ENCODE measurements at places on chromosomes 2 and 18.
A peak's percentile ranks its signal among the peaks of the same experiment; 100 is the strongest.

DNA sequence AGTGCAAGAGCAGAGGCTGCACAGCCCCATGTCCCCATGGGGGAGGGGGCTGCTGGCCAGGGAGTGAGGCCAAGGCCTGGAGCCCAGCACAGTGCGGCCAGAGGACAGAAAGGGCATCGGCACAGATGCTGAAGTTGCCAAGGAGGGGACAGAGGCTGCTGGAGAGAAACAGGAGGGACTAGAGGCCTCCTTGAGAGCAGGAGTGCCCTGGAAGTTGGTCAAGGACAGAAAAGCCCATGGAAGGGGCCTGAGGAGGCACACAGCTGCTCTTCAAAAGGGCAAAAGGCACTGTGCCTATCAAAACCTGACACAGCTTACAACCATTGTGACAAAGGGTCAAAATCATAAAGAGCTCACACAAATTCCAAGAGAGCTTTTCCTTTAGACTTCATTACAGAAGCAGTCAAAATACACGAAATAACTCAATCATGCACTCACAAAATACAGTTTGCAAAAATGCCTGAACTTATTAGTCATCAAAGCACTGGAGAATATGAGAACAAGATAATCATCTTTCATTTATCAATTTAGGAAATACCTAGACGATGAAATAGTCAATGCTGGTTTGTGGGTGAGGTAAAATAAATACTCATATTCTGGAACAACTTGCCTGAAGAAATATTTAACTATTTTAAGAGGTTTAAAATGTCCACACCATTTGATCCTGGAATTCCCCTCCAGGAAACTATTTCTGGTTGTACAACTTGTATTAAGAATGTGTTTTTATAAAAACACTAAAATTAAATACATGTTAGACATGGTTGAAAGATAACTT, 79.6 kb downstream of the USP40 start:
- no peak for DNase-seq

GRCh38 chr18:62621546-62621945, 93.8 kb upstream of the PHLPP1 start:
- no peak for DNase-seq

DNA sequence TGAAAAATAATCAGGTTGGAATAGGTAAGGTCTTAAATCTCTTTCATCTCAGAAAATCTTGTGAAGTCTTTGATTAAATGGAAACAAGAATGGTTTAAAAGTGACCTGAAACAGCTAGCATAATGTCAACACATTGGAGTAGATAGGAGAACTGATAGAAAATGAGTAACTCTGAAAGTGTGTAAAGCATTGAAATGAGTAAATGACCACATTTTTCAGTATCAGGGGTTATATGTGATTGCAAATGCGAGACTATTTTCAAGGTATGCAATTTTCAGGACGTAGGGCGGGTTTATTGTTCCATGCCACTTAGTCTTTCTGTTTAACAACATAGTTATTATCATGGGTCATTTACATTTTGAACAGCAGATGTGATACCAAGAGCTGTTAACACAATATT, 1383.2 kb downstream of the LRP1B start:
- no peak for DNase-seq

DNA sequence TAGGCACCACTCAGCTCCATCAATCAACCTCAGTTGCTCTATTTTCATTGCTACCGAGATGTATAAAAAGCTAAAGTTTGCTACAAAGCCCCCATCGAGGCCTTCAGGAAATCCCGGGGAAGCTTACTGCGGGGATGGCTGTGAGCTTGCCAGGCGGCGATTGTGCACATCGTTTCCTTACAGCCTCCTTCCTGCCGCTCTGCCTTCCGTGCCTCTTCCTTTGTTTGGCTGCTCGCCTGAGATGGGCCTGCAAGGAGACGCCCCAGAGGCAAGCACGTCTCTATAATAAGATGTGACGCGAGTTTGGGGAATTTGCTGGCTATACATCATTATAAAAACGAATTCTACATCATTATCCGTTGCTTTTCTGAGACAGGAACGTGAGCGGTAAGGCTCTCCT, 41.6 kb downstream of the DHRS9 start:
- no peak for DNase-seq

- no peak for DNase-seq
Measured at GRCh38 chr2:52698408-52698807, 1069.2 kb upstream of the CHAC2 start.

GRCh38 chr18:65523461-65523860, 227.4 kb upstream of the CDH7 start:
- DNase-seq: no peak

DNA sequence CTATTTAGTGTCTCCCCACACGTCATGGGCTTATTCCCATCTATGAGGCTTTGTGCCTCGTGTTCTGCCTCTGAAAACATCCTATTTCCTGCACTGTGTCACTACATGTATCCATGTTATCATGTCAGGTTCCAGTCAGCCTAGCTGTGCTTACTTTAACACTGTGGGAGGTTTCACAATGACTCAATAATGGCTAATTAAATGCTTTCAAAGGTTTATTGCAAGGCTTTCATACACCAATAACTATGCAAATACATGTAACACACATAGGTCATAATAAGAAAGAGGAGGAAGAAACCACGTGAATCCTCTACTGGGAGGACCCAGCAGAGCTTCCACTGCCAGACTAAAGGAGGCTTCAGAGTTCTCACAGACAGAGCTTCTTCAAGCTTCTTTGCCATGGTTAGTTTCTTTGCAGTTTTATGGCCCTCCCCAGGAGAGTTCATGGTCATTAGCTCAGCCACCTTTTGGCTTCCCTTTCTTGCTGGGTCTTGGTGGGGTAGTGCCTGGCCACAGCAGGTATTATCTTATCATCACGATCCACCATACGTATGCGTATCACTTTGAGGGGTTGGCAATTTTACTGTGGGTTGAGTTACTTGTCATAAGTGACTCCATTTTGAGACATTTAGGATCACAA, 5.1 kb upstream of the COLEC12 start:
- DNase-seq: no peak

- no peak for DNase-seq
Measured at GRCh38 chr18:48929941-48930713, 20.6 kb downstream of the SMAD7 start.

DNA sequence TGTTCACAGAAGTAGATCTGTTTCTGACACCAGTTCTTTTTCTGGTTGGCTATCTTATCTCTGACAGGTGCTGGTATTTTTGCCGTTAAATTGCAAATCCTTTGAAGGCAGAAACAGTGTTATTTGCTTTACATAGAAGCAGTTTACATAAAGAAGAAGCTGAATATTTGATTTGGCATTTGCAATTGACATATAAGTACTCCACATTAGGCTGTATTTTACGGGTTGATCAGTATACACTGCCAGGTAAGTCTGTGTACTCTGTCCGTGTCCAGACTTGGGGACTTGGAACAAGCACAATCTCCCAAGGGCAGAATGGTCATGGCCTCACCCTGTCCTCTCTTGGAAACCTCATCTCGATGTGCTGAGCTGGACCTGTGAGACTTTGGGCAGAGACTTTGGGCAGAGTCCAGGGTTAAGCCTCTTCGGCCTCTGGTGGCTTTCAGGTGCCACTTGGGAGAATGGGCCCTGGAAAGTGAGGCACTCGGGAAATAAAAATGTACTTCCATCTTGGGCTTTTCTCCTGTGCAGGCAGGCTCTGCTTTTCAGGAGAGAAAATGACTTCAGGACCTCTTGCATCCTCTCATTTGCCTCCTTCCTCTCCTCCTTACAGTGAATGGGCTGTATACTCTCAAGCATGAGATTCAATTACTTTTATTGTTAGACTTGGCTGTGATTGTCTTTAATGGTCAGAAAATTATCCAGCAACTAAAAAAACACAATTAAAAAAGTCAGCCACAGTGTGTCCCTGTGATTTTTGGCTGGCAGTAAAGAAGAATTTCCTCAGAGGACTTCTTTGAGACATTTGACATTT, 108.5 kb downstream of the RAPGEF4 start:
- DNase-seq: no peak

DNA sequence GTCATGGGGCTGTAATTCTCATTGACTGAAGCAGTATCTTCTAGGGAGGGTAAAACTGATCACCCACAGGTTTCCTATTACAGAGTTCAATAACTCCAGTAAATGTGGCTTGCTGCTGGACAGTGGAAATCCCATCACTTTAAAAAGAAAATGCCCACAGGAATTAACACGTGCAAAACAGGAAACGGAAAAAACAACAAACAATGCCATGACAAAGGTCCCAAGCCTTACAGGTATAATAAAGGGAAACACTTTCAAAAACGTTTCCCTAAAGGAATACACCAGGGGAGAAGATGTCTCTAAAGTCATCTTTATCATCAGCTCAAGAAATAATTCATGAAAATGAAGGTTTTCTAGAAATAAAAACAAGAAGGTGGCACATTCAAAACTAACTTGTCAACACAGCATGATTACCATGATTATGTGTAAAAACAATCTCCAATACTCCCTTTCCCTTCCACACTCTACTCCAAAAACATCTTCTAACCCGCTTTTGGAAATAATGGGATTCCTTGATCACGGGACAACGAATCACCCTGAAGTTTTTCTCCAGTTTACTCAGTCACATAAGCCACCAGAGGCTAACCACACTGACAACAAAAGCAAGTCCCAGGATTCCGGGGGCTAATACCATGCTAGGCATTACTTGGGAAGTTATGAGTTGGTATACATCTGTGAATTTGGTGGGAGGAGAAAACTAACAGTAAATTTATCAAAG, 167.9 kb downstream of the TCF4 start:
- no peak for DNase-seq

- peak; percentile 39 for DNase-seq
Measured at GRCh38 chr2:168639441-168639898, 163.0 kb upstream of the NOSTRIN start.

GRCh38 chr2:41000374-41000773, 548.5 kb upstream of the SLC8A1 start:
- DNase-seq: no peak

GRCh38 chr2:236489895-236490404, 79.7 kb upstream of the ACKR3 start:
- no peak for DNase-seq

DNA sequence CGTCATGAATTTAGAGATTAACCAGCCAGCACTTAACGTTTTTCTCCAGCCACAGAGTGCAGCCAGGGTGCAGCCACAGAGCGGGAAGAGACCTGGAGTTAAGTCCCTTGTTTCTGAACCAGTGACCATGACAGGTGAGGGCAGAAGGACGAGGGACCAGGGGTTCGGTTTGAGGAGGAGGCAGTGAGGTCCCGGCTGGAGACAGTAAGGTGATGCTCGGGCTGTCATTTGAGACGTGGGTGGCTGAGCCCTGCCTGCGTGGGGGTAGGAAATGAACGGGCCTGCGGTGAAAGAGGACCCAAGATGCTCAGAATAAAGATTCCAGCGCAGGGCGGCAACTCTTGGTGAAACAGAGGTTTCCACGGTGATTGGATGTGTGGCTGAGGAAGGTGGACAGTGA, 205.9 kb downstream of the SNTG2 start:
- DNase-seq: no peak

DNA sequence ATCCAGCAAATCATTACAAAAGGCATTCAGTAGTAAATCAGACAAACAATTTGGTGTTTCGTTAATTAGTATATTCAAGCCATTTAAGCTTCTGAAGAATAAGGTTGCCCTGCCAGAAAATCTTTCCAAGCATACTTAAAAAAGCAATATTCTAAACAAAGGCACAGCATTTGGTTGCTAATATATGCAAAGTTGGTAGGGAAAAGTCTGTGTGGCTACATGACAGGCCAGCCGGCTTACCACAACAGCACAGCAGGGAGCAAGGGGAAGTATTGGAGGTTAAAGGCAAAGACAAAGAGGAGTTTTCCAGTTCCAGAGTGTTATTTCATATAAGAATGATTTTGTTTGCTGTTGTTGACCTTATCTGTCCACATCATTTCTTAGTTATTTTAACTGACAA, 282.3 kb downstream of the MBD5 start:
- no peak for DNase-seq

GRCh38 chr2:80167284-80167808, 137.2 kb downstream of the LRRTM1 start:
- DNase-seq: no peak

DNA sequence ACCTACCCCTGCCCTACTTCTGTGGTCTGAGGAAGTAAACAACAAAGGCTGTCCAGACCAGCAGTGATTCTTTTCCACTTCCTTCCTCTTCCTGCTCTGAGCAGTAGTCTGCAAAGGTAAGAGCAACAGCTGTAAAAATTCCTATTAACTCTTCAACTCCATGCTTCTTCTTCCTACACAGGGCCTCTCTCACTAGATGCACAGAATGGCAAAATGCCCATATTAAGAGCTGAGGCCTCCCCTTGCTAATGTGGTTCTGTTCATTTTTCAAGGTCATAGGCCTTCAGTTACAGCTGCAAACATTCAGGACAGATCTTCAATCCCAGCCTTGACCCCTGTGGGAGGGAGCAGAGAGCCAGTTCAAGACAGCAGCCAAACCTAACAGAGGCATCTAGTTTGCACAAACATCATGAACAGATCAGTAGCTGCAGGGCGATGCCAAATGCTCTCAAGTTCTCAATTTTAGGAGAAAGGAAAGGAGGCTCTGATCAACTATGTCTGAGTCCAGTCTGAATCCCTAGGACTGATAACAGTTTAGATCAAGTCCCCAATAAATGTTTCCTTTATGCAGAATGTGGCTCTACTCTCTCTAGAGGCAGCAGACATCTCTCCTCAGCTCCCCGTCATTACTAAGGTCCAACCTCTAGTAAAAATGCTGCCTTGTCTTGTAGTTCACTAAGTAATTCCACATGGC, 20.9 kb downstream of the SLC40A1 start:
- DNase-seq: no peak

DNA sequence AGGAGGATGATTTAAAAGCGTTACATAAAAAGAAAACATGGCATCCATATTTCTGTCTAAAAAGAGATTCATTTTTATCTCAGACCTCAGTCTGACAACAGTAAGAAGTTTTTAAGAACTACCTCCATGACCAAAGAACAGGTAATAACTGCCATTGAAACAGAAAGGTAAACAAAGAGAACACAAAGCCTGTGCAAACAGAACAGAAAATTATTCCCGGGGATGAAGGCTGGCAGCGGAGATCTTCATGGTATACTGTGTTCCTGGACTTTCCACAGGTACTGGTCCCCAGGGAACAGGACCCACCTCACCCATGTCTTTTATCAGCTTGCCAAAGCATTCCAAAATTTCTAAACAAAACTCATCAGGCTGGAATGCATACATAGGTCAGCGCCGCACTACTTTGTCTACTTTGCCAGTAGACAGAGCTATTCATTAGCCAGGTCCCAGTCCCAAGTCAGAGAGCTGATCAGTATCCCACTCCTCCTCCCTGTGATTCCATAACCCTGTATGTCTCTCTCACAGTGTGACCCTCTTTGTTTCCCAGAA, 277.3 kb downstream of the MBD2 start:
- no peak for DNase-seq

DNA sequence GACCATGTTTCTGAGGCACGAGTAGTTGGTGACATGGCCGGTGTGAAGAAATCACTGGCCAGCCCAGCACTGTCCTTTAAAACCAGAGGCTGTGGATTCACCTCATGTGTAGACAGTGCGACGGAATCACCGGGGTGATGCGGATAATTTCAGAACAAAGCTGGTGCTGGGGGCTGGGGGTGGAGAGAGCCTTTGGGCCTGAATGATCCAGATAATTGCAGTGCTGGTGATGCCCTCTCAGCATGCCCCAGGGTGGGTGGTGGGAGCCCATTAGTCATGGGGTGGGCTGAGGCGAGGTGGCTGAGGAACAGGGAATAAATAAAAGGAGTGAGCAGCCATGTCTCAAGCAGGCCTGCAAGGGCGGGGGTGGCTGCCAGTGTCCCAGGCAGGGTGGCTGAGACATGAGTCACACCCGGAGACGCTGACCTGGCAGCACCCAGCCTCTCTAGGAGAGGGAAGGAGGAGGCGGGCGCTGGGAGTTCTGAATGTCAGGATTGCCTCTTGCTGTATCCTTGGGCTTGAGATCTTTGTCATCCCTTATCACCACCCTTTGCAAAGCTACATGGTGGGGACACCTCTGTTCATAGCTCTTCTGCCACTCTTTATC, 151.1 kb upstream of the MSH6 start:
- DNase-seq: no peak

Data from tibial nerve (tissue), 4 donors.